Activated T-cell treated with anti-CD3 and anti-CD28 coated beads, Interleukin-2, amount 50 U/mL, for 4 hours (primary cell): ENCODE measurements at places on chromosomes 7 and 10. TPM values are rescaled to one million over a fixed set of nuclear protein-coding genes. Genes with fewer than 3 reads are reported as not detected.

DNA sequence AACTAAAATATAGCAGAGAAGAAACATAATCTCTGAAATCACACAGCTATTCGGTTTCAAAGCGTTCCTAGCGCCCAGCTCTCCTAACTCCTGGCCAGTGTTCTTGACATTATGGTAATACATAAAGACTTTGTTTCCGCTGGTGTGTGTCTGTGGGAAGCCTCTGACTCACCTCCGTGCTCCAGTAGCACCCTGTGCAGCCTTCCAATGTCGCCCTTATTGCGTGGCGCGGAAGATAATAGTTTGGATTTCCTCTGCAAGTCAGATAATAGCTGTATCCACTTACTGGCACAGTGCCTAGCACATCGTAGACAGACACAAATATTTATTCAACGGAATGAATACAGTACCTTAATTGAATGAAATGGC, 570 bp downstream of the BMS1 start:
- DNase-seq = peak; percentile 27

Gene GARIN1A
- total RNA-seq = 0.16 TPM

DNA sequence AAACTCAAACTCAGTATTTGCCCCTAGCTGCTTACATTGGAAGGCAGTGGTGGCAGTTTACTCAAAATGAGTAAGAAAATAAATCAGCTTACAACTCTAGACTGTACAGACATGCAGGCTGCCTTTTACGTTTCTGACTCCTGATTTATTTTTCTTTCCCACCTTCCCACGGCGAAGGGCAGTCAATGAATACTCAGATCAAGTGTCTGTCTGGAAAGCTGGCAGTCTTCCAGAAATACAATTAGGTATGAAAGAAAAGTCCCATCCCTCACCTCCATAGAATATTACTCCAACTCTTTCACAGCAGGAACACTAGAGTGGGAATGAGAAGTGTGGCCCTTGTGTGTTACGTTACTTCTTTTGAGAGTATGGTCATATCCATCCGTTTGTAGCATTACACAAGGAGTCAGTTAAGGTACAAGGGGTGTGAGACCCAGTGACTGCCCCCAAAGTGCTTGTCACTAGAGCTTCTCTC, 1.3 kb upstream of the PAPSS2 start:
- DNase-seq = no peak

DNA sequence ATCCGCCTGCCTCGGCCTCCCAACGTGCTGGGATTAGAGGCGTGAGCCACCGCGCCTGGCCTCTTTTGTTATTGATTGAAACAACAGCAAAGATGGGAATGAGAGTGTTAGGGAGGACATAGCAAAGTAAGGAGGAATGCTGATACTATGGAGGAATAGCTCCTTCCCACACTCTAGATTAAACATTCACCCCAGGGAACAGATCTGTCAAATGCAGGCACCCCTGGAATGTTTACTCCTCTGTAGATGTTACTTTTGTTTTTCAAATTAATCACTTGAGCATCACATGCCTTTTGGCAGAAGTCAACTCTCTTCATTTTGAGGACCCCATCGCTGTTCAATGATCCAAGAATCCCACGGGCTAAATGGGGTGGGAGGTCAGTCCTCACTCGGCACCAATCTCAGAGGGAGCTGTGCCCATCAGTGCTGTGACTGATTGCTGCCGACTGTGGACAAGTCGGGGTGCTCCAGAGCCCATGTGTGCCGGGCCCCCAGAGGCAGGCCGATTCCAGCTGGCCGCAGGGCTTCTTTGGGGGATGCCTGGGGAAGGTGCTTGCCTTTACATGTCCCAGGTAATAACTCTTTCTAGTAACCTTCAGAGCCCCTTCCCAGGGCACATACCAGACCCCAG, 10.2 kb upstream of the COBL start:
- DNase-seq = no peak

GRCh38 chr7:51024867-51025266, 242.2 kb upstream of the GRB10 start:
- DNase-seq = no peak

DNA sequence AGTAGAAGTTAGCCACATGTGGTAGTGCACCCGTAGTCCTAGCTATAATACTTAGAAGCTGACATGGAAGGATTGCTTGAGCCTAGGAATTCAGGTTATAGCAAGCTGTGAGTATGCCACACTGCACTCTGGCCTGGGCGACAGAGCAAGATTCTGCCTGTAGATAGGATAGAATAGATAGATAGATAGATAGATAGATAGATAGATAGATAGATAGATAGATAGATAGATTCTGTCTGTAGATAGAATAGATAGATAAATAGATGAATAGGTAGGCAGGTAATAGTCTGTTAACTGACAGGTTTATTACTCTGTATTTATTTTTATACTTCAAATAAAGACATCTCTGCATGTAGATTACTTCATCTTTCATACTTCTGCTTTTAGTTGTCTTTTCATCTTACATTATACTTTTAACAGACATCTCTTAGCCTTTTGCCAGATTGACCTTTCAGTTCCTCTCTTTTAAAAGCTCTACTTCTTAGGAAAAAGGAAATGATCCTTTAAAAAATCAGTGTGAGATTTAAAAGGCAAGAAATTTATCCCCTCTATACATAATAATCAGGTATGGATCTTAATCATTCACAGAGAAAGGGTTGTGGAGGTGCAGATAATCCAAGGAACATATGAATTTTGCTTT, 31.8 kb downstream of the CCAR1 start:
- no peak for DNase-seq

DNA sequence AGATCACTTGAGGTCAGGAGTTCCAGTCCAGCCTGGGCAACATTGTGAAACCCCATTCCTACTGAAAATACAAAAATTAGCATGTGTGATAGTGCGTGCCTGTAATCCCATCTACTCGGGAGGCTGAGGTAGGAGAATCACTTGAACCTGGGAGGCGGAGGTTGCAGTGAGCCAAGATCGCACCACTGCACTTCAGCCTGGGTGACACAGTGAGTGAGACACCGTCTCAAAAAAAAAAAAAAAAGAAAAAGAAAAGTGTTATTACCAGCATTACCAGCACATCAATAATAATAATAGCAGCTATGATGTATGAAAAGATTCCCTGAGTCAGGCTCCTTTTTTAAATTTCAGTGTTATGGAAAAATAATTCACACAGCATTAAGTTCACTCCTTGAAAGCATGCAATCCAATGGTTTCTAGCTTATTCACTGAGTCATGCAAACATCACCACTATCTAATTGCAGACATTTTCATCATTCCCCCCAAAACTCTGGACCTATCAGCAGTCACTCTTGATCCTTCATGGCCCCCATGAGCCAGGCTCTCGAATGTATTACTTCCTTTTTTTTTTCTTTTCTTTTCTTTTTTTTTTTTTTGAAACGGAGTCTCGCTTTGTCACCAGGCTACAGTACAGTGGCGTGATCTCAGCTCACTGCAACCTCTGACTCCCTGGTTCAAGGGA, 228.4 kb downstream of the FANK1 start:
- no peak for DNase-seq

Gene HHEX
- total RNA-seq = 1.0 TPM

GRCh38 chr10:20890009-20890408, 7.1 kb downstream of the NEBL start:
- DNase-seq = no peak

GRCh38 chr10:131238669-131239280, 72.7 kb downstream of the TCERG1L start:
- no peak for DNase-seq

DNA sequence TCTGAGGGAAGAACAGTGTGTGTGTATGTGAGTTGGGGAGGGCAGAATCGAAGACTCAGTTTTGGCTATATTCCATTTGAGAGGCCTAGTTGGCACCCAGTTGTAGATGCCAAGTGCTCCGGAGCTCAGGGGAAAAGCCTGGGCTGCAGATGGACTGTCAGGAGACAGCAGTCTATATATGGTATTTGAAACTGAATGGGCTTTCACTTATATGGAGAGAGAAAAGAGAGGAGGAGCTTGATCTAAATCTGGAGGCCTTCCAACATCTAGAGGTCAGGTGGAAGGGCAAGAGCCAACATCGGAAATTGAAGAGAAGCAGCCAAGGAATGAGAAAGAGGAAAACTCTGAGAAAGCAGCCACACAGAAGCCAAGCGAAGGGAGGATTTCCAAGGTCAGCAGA, 350.8 kb upstream of the BMPER start:
- DNase-seq = no peak

GRCh38 chr7:140165422-140165821, 11.4 kb downstream of the KDM7A start:
- no peak for DNase-seq

DNA sequence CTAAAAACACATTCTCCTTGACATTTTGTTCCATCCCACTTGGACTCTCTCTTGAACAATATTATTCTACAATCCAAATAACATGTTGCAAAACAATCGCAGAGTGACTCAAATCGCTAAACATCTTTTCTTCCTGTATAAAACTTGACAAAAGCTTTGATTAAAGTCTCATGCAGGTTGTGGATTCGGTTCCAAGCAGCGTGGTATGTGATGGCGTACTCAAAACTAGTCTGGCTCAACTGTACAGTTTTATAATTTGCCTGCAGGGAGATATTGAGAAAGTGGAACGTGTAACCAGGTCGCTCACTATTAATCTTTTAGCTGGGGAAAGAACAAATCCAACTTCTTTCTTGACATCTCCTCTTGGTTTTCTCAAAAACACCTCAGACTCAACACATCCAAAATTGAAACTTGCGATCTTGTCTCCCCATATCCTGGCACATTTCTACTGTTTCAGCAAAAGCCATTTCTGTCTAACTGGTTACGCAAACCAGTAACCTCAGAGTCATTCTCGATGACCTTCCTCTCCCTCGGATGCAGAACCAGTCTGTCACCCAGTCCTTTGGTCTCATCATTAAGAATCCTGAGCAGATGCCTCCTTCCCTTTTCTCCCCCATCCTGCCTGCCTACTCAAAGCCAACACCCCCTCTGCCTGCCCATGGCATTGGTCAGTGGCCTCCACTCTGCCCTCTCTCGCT, 100.1 kb downstream of the CACNB2 start:
- DNase-seq = no peak

Gene ATOH7
- total RNA-seq = not detected

Gene MKI67
- total RNA-seq = 5.4 TPM

Gene PANK1
- total RNA-seq = 1.3 TPM

GRCh38 chr10:61342858-61343572, 110.2 kb downstream of the TMEM26 start:
- no peak for DNase-seq

DNA sequence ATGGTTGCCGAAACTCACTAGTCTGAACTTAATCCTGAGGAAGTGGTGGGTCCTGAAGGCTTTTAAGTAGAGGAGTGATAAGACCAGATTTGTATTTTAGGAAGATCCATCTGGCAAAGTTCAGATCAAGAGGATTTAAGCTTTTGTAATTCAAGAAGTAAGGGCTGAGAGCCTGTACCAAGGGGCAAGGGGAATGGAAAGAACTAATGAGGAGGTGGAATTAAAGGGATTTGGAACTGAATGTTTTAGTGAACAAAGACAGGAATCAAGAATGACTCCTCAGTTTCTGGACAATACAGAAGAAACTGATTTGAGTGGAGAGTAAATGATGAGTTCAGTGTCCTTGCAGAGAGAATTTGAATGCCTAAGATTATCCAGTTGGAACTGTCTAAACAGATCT, 249.0 kb downstream of the C7orf25 start:
- no peak for DNase-seq

Gene EGR2
- total RNA-seq = 83.3 TPM

GRCh38 chr7:74293577-74293908, 4.3 kb downstream of the CLIP2 start:
- no peak for DNase-seq

DNA sequence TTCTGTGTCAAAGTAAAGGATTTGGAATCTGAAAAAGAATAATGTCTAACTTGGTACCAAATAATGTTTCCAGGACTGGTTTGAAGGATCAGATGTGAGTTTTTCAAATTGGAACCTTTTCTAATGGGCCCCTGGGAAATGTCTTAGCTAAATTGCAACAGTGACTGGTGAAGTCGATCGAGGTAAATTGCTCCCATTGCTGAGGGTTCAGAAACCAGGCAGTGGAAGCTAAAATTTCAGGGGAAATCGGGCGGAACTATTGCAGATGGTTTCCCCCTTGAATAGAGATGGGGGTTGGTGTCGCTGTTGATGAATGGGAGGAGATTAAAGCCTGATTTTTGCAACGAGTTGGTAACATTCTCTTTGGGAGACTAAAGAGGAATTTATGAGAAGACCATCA, 112.7 kb downstream of the SND1 start:
- DNase-seq = no peak

- DNase-seq = peak; percentile 11
Measured at GRCh38 chr7:112202816-112203215, 3.4 kb downstream of the DOCK4 start.
